ENCODE measurements at places on chromosomes 3 and 15.

DNA sequence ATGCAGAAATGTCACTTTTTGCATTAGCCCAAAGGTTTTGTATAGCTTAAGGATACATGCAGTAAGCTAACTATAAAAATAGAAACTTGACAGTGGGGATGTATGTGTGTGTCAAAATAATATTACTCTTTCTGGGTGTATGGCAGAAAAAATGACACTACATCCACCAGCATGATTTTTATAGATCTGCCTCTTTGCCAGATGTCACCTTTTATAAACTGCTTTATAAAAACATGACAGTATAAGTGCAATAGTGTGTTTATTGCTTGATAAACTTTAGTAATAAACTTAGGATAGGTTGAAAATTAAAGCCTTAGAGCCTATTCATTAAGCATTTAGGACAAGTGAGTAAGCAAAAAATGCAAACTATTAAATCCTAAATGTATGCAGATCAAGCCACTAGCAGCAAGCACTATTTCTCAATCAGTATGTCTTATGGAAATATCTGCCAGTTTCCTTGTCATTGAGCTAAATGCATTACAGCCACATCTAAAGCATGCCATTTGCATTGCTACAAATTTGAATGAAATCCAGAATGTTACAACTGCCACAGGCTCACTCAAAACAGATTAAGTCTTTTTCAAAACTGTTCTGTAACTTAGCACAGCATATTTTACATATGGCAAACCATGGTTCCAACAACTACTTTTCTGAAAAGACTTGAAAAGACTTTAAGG is 935.0 kb downstream of the FHIT start:
- DNase-seq = no peak

DNA sequence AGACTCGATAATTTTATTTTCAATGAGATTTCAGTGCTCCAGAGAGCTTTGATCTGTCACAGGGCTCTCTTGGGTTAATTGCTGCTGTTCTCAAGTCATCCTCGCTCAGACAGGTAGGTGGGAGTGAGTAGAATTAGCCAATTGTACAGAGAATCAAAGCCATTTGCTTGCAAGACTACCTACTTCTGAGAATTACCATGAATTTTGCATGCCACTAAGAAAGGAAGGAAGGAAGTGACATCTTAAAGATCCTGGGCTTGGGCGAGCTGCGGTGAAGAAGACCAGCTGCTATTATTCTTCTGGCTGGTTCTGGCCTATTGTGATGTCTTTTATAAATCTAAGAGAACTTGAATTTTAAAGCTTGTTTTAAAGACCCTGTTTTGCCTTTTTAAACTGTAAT is 154.1 kb upstream of the LPP start:
- DNase-seq = no peak

DNA sequence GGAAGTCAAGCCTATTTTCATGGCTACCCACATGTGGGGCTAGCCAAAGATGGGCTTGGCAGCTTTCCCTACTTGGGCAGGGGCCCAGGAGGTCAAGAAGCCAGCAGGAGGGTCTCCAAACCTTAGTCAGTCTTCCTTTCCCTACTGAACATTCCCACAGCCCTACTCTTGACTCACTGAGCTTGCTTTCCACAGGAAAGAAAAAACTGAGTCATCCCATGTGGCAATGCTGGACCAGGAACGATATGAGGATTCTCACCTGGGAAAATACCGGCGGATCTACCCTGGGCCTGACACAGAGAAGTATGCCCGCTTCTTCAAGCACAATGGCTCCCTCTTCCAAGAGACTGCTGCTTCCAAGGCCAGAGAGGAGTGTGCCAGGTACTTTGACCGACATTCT is 3.7 kb upstream of the NGRN start:
- DNase-seq = no peak

GRCh38 chr3:38001456-38002081 is 11.0 kb downstream of the VILL start:
- no peak for DNase-seq

- no peak for DNase-seq
These were observed 493.4 kb upstream of the ALCAM start for GRCh38 chr3:104873331-104873730.

DNA sequence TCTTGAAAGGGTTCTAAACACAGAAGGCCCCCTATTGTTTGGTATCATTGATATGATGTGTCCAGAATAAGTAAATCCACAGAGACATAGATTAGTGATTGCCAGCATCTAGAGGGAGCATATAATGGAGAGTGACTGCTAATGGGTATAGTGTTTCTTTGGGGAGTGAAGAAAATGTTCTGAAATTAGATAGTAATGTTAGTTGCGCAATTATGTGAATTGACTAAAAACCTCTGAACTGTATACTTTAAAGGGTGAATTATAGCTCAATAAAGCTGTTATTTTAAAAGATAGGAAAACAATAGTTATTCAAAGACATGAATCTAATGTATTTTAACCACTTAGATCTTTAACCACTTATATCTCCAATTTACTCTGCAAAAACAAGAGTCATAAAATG is 6.0 kb downstream of the SPICE1 start:
- DNase-seq = no peak

GRCh38 chr3:100401674-100402041 is 319 bp downstream of the LNP1 start:
- peak; percentile 15 for DNase-seq

Measured in activated T-helper 1 cell treated with Interleukin-2 at 50 U/mL for 16 hours (primary cell).